NCI-H2029 (cell line): ENCODE measurements at places on chromosomes 7 and 10.

DNA sequence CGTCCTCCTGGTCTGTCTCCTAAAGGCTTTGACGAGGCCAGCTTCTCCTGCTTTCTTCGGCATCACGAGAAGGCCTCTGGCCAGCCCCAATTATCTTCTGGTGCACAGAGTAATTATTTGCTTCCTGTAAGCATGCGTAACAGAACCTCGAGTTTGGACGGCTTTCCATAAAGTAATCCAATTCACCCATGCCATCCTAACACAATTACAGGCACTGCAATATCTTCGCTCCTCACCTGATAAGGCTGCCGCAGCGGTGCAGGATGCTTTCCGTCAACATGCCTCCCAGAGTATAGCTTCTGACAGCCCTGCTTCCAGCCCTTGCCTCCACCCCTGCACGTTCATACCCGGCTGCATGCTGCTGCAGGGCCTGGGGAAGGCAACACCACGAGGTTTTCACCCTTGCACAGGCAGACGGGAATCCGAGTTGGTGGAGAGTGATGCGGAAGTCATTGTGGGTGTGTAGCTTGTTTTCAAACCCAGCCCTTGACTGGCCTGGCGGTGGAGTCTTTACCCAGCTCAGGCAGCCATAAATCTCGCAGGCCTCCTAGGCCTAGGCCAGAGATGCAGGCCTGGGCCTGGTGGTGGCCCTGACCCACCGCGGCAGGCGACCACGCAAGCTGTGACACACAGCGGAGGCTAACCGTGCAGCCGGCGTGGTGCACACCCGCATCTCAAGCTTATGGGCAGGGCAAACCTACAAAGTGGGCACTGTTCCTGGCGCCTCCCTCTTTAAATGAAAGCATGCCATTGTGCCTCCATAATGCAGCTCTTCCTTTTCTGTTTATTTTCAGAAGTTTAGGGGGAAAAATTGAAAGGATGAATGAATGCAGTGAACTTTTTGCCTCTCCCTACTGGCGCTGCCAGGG lies 12.7 kb downstream of the EBF3 start:
- DNase-seq = no peak

GRCh38 chr10:35781643-35782035 lies 139.5 kb upstream of the FZD8 start:
- DNase-seq = no peak

DNA sequence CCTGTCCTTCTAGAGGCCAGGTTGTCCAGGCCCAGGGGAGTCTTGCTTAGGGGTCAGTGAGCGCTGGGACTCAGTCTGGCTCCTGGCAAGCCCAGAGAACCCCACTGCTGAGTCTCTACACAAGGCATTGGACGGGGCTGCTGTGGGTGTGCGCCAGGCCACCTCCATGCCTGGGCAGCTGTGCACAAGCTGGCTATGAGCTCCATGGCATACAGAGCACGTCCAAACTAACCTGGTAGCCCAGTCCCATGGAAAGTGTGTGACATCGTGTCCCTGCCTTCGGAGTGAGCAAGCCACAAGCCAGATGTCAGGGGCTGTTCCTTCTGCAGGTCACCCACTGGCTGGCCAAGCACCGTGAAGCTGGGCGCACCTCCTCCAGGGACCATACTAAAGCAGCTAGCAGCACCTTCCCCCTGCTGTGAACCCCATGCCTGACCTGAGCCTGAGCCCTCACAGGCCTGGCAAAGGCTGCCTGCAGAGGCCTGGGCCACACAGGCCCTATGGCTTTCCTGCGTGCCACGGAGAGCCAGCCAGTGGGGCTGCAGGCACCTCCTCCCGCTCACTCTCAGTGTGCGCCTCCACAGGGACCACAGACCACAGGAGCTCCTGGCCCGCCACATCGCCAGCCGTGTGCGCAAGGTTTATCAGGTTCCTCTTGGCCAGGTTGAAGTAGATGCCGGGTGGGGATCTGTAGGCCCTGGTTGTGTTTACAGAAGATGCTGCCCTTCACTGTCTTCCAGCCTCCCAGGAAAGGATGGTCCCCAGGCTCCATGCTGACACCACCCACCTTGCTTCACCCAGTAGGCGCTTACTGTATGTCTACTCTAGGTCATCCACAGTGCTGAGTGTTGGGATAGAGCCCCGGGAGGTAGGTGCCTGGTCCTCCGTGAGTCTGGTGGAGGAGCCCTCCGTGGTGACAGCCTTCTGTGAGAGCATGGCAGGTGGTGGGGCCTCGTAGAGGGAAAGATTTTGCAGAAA lies 219.7 kb downstream of the EBF3 start:
- DNase-seq = no peak

DNA sequence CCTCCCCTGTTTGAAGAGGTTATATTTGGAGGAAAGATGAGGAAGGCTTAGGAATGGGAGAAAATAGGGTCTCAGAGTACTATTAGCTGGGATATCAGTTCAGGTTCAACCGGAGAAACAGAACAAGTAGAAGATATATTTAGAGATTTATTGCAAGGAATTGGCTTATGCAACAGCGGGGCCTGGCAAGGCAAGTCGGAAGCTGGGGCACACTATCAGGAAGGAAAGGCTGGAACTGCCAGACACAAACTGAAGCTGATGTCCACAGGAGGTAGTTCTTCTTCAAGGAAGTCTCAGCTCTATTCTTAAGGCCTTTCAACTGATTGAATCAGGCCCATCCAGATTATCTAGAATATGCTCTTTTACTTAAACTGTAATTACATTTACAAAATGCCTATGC lies 939.6 kb upstream of the C7orf33 start:
- no peak for DNase-seq

DNA sequence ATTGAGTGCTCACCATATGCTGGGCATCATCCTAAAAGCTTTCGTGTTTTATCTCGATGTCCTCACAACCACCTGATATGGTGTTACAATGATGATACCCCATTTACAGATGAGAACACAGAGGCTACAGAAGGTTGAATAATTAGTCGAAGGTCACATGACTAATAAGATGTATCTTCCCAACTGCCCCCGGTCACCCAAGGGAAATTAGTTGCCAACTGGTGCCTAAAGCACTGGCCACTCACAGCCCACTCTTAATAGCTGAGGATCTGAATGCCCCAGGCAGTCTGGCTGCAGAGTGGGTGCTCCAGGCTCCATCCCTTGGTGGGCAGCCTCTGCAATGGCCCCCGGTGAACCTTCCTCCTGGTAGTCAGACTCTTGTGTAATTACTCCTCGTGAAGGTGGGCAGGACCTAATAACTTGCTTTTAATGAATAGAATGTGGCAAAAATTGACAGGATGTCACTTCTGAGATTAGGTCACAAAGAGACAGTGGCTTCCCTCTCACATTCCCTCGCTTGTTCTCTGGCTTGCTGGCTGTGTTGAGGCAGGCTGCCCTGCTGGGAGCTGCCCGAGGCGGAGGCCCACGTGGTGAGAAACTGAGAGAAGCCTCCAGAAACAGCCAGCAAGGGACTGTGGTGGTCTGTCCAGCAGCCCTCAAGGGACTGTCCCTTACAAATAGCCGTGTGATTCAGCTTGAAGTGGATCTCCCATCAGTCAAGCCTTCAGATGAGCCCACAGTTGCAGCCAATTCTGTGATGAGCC lies 109.4 kb downstream of the ARHGAP22 start:
- no peak for DNase-seq

DNA sequence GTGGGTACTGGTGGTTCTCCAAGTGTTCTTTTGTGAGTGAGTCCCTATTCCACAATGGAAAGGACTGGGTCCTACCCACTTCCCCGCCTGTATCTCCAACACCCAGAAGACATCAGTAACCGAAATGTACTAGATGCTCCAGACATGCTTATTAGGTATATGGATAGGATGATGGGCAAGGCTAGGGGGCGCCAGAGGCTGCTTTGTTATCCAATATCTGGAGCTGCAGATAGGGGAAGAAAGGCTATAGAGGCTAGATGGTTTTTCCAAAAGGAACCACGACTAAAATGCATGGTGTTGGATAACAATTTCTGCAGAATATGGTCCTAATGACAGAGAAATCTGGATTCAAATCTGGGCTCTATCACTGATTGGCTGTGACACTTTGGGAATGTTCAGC lies 56.2 kb upstream of the TM9SF3 start:
- DNase-seq = peak; percentile 42

- no peak for DNase-seq
Observed at GRCh38 chr10:108362961-108363360, 1198.5 kb upstream of the SORCS1 start.

DNA sequence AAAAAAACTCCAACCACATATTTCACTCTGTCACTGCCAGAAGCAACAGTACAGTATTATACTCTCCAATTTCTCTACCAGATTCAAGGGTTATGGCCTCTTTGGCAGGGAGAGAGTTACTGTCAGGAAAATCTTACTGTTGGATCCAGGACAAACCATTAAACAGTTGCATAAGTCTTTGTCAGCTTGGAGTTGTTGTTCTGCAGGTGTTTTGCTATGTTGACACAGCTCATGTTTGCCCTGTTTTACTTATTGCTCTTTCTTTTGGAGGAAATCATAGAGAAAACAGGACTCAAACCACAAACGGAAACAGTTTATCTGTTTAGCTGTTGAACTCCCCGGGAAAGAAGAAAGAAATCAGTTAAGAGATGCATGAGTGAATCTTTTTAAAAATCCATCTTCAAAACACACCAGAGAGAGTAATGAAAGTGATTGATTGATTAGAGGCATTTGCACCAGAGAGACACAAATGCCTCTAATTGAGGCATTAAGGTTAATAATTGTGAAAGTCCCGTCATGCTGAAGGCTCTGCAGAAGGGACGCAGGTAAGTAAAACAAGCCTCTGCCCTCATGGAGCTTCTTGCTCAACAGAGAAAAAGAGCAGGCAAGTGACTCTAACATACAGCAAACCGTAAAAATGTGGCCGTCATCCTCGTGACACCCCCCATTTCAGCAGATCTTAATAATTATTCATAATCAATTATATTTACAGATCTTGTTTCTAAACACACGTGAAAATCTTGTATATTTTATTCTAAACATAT lies 38.7 kb upstream of the ARHGAP21 start:
- DNase-seq = no peak

DNA sequence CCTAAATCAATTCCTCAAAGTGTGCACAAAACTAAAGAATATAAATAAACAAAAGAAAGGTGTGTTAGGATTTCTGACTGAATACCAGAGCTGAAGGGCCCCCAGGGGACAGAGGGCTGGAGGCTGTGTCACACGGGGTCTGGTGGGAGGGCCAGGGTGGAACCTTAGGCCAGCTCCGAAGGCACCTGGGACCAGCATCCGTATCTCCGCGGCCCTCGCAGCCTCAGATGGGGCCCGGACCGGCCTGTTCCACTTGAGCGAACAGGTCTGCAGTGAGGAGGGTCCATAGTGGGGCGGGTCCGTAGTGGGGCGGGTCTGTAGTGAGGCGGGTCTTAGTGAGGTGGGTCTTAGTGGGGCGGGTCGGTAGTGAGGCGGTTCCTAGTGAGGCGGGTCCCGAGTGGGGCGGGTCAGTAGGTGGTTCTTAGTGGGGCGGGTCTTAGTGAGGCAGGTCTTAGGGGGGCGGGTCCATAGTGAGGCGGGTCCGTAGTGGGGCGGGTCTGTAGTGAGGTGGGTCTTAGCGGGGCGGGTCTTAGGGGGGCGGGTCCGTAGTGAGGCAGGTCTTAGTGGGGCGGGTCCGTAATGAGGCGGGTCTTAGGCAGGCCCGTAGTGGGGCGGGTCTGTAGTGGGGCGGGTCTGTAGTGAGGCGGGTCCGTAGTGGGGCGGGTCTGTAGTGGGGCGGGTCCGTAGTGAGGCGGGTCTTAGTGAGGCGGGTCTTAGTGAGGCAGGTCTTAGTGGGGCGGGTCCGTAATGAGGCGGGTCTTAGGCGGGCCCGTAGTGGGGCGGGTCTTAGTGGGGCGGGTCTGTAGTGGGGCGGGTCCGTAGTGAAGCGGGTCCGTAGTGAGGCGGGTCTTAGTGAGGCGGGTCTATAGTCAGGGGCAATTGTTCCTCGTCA lies 15.1 kb downstream of the GPR146 start:
- no peak for DNase-seq

- no peak for DNase-seq
Observed at GRCh38 chr10:78553792-78554191, 515.0 kb upstream of the ZMIZ1 start.

DNA sequence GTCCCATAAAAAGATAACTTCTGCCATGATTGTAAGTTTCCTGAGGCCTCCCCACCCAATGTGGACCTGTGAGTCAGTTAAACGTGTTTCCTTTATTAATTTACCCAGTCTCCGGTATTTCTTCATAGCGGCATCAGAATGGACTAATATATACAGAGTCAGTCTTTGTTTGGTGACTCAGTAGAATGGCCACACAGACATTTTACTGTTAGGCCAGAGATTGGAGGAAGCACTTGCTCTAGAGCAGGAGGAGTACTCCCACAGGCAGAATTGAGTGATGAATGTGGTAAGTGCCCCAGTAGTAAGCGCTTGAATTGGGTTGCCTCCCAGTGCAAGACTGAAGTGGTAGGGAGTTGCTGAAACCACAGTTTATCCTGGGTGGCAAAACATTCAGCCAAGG lies 149.5 kb upstream of the SMIM30 start:
- no peak for DNase-seq

DNA sequence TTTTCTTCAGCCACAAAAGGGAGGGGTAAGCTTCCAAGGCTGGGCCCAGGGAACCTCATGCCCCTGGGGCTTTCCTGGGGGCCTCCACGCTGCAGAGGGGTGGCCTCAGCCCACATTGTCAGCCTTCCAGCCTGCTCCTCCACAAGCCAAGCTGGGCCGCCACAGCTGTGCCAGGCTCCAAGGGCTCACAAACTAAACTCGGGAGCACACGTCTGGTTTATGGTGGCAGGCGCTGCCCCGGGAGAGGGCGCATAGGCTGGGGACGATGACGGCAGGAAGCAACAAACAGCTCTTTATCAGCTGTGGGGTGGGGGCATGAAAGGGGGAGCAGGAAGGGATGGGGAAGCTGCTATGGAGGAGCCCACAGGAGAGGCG lies 6.3 kb upstream of the CDH23 start:
- DNase-seq = no peak

DNA sequence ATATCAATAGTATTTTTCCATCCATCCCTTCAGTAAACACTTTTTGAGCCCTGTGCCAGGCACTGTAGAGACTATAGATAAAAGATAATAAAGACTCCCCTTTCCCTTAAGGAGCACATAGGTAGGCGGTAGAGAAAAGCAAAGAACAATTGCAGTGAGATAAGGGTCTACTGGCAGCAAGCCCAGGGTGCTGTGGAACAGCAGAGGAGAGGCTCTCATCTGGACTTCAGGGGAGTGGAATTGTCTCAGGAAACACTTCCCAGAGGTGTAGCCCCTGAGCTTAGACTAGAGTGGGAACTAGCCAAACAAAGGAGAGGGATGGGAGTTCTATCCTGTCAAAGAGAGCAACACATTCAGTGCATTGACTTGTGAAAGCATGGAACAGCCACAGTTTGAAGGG lies 102.0 kb downstream of the NRF1 start:
- DNase-seq = peak; percentile 68

DNA sequence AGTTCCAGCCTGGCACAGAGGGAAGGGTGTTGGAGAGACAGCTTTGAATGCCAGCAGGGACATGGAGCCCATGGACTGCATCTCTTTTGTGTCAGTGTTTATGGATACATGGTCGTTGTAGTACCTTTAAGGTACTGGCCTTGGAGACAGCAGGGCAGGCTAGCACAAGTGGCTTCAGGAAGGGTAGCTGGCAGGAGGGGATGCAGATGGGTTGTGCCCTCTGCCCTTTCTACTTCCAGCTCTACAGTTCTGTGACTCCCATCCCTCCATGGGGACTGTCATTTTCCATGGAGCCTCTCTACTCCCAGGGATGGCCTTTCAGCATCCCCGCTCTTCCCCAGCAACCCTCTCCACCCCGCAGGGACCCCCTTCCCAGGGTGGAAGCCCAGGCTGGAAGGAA lies 25.1 kb downstream of the POLL start:
- no peak for DNase-seq

- no peak for DNase-seq
Observed at GRCh38 chr10:95818668-95819067, 62.7 kb downstream of the ENTPD1 start.
